ENCODE measurements at places on chromosomes 1 and 21.

GRCh38 chr1:21913763-21914162, 23.3 kb downstream of the HSPG2 start:
- DNase-seq = no peak

GRCh38 chr1:247322849-247323586, 8.6 kb downstream of the ZNF496 start:
- DNase-seq = peak; percentile 61

GRCh38 chr1:91151702-91152101, 129.9 kb upstream of the ZNF644 start:
- no peak for DNase-seq

- no peak for DNase-seq
Observed at GRCh38 chr1:202658251-202658759, 51.9 kb downstream of the SYT2 start.

DNA sequence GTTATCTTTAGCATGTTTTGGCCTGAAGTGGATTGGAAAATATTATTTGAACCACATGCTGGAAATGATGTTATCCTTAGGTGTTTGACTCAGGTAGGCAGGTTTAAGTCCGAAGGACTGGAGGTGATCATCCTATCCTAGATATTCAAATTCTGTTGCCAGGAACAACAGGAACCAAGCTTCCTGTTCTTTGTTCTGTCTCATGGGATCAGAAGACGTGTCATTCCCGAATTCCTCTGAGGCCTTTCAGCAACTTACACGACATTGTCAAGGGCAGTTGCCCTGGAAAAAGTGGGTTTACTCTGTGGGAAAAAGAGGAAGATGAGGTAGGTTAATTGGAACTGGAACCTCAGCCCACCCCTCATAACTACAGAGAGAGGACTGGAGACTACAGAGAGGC, 36.6 kb downstream of the SLAMF6 start:
- DNase-seq = no peak

GRCh38 chr1:64183395-64184002, 19.9 kb upstream of the UBE2U start:
- DNase-seq = no peak

- DNase-seq = peak; percentile 61
Observed at GRCh38 chr1:247456914-247457639, 827 bp downstream of the OR2B11 start.

- no peak for DNase-seq
Observed at GRCh38 chr1:71753746-71754145, 528.6 kb downstream of the NEGR1 start.

- DNase-seq = no peak
Observed at GRCh38 chr1:183165456-183165855, 20.6 kb upstream of the LAMC2 start.

DNA sequence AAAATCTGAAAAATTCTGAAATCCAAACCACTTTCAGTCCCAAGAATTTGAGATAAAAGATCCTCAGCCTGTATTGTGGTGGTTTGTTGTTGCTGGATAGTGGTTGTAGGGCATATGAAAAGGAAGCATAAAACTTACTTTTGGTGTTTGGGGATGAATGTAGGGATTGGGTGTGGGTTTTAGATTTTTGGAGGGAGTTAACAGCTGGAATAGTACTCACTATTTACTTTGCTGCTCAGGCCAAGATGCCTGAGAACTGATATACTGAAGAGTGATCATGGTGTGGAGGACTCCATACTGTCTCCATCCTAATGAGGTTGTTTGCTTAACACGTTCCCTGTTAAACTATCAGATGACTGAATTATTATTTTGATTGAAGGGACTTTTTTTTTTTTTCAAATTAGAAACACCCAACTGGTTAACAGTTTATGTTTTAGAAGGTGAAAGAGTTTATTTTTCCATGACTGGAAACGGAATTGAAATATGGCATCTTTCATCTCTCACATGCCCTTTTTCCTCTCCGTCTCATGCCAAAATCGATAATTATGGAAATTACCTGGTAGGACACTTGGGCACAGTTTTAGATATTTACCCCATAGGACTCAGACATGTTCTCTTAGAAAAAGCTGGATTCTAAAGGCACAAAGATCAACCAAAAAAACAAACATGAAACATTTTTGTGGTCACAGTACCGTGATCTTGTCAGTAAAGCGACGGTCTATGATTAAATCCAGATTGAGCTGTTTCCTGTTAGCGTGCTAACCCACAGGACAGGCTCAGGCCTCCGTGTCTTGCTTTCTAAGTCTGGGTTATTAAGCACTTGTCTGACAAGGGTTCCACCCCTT, 37.3 kb downstream of the RGL1 start:
- no peak for DNase-seq

GRCh38 chr1:50454911-50455310, 31.7 kb upstream of the DMRTA2 start:
- DNase-seq = no peak

- DNase-seq = peak; percentile 68
Observed at GRCh38 chr1:6612641-6613360, 730 bp upstream of the PHF13 start.

DNA sequence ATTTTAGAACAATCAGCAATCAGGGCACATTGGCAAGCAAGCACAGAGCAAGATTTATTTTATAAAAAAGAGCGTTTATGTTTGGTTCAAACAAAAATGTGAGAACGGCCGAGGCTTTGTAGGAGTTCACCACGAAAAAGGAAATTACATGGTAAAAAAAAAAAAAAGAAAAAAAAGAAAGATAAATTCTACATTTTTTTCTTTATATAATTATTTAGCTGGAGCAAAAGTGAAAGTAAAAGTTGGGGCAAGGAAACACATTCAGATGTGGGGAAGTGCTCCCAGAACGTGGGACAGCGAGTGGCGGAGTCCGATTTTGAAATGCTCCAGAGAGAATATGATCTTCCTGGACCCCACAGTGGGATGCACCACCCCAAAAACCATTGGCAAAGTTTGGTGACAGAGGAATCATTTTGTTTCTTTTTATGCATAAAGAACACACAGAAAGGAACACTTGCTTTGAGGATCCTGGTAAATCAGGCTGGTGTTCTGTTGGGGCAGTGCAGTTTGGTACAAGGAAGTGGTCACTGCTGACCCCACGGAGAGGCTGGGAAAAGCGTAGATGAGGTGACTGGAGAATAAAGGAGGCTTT, 16.3 kb upstream of the ATP5PO start:
- DNase-seq = no peak

DNA sequence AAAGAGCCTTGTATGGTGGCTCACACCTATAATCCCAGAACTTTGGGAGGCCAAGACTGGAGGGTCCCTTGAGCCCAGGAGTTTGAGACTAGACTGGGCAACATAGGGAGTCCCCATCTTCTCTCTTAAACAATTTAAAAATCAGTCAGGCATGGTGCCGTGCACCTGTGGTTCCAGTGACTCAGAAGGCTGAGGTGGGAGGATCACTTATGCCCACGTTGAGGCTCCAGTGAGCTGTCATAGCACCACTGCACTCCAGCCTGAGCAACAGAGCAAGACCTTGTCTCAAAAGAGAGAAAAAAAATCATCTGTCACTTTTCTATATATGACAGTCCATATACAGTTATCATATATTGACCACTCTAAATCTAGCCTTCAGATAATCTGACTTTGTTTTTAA, 658.3 kb downstream of the LTN1 start:
- no peak for DNase-seq

- no peak for DNase-seq
Observed at GRCh38 chr1:189616893-189617292, 860.8 kb downstream of the BRINP3 start.

- no peak for DNase-seq
Observed at GRCh38 chr1:2447276-2448097, 28.6 kb upstream of the PLCH2 start.

DNA sequence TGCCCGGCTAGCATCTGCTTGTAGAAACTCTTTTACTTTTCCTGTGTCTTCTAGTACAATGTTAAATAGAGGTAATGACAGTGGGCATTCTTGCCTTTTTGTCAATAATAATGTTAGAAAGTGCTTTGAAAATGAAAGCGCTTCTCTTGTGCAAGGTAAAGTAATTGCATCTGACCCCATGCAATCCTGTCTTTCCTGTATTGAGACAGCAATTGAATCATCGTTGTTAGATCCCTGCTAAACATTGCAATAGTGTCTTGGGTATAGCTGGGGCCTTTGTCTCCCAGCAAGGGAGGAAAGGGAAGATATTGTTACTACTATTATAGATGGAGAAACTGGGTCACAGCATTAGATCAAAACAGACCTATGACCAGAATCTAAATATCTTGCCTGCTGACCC, 80.9 kb downstream of the TLR5 start:
- no peak for DNase-seq

DNA sequence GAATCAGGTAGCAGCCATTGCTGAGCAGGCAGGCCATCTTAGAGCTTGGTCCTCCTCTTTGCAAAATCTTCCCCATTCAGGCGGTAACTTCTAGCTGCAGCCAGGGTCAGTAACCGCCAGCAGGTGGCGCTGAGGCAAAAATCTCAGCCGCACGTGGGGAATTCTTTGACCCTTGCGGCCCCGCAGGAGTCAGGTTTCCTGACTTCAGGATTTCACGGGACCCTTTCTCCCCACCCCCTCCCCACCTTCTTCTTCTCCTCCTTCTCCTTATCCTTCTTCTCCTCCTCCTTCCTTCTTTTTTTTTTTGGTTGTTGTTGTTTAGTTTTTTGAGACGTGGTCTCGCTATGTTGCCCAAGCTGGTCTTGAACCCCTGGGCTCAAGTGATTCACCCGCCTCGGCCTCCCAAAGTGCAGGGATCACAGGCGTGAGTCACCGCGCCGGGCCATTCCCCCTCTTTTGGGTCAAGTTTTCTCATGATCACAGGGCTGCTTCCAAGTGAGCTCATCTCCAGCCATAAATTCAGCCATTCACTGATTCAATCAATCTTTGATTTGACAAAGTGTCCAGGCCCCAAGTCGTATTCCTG, 33.4 kb upstream of the TENT5B start:
- DNase-seq = peak; percentile 86

GRCh38 chr1:118429856-118430255, 244.8 kb upstream of the SPAG17 start:
- DNase-seq = no peak

GRCh38 chr1:90480271-90480835, 236.7 kb downstream of the BARHL2 start:
- DNase-seq = no peak

DNA sequence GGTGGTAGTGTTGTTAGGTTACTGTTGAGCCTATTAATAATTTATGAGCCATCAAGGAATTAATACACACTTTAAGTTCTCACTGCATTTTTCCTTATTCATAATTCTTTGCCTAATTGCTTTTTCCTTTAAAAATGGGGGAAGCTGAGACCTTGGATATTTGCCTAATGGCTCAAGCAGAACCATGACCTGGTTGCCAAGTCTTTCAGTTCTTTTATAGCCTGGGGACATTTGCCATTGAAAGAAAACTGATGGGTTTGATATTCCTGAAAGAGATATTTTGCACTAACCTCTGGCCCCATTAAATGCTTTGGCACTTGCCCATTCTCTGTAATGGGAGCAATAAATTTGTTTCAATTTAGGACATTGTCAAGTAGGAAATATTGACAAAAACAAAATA, 18.5 kb upstream of the LRRC53 start:
- DNase-seq = no peak

DNA sequence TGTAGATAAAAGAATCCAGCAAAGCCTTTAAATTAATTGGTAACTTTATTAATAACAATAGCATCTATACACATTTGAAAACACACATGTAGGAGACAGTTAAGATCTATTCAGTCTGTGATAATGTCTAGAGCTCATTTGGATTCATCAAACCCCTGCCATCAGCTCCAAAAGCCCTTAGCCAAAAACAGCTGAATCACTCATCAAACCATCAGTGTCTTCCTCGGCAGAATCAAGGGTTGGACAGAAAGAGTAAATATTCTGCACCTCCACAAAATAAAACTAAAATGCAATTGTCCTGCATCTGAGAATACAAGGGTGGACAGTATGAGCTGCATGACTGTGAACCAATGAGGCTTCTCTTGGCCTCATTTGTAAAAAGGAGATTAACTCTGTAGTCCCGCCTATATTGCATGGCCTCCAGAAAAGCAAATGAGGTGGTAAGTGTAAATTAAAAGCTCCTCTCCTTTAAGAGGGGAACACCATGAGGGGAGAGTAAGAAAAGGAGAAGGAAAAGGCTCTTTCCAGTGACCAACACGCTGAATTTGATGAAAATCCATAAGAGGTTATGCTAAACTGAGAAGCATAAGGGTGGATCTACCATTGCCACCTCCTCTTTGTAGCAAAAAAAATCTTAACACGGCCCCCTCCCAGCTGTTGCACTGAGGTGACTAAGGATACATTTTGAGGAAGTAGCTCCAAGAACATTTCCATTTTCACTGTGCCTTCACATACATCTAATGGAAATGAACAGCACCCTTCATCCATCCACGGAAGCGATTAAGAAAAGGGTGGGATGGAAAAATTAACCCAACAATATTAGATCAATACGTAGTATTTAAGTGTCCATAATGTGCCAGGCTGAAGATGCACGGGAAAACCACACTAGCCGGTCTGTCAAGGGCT, 14.7 kb upstream of the BOLA1 start:
- DNase-seq = peak; percentile 36

Data from activated CD8-positive, alpha-beta memory T cell treated with anti-CD3 and anti-CD28 coated beads, Interleukin-2, amount 50 U/mL, for 48 hours (primary cell).